ENCODE measurements at places on chromosomes 11 and 22.

DNA sequence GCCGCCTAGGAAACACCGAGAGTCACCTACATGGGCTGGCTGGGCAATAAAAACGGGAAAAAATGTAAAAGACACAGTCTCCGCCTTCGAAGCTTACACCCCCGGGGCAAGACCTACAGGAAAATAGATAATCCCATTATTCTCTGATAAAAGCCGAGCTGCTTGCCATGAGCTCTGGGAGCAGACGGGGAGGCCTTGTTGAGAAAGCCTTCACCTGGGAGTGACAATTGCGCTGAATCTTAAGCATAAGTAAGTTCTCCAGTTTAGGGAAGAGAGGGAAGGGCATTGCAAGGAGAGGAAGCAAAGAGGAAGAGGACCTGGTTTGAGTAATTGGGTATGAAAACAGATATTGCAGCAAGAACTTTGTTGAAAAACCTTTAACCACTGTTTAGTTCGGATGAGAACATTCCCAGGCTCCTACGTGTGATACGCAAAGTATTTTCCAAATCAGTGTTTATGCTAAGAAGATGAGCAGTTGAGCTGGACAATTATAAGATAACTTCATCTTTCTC is 813 bp upstream of the BTBD10 start:
- DNase-seq, result no peak

- DNase-seq, result no peak
Observed at GRCh38 chr11:95501761-95502266, 270.8 kb upstream of the SESN3 start.

DNA sequence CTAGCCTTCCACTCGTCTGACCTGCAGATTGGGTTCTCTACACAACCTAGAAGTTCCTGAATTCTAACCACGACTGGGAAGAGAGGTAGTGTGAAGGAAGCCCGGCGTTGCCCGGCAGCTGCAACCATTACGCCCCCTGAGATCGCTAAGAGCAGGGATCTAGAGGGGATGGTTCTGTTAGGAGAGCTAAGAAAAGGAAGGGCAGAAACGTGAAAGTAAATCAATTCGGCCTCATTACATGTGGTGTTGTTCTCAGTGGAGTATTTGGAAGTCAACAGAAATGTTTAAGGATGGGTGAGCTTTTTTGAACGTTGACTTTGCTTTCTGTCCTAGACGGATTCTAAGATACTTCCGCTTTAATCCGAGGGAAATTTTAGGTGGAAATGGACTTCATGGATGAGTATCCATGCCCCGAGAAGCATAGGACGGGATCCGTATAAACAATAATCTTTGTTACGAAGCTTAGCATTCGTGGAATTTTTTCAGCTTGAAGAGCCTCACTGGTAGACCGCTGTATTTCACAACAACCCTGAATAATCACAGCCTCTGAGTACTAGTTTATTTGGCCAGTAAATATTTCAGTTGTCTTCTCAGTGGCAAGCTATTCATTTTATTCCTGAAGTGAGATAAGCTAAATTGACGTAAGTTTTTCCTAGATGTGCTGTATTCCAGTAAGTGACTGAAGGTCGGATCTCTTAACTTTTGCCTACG is 629 bp downstream of the ATP5MG start:
- DNase-seq, result no peak

DNA sequence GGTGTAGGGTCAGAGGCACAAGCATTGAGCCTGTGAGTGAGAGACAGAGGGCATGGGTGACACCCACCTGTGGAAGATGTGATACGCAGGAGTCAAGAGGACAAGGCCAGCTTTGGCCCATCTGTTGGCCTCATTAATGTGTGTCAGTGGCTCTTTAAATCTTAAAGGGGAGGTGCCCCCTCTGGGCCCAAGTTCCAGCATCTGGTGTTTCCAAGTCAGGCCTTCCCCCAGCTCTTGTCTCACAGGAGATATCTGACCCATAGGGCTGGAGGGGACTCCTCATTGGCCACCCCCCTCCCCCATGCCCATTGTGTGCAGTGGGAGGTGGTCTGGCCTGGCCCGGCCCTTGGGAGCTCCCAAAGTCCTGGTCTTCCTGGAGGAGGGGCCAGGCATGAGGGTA is 8.9 kb downstream of the KCNK7 start:
- no peak for DNase-seq

DNA sequence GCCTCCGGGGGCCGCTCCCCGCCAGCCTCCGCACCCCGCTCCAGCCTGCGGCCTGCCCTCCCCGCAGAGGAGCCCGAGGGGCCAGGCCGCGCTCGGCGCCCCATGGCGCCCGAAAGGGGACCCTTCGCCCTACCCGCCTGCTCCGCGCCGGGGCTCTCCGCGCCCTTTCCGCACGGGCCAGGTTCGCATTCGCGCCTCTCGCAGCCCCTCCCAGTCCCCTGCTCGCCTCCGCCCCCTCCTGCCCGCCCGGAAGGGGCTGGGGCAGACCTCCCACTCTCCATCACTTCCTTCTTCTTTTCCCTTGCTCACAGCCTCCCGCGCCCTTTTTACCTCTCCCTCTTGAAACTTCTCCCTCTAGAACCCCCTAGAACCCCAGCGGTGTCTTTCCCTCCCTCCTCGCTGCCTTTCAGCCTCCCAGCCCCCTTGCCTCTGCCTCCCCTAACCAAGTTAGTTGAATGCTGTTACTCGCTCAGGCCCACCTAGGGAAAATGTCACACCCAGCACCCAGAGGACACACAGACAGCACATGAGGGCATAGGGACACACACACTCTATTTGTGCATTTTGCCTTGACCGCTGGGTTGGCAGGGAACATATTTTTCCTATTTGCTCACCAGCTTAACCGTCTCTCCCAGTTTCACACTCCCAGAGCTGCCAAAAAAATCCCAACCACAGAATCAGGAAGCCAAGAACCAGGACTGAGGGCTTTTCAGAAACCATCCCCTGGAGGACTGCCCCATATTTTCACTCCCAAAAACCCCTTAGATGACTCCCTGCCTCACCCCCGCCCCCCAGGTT is at the start of gene SLC43A3:
Gene SLC43A3, minus strand, starts transcription at position 193 of the 798 bp plus-strand sequence. CDS start 949 bp downstream, outside the sequence.
- DNase-seq, result peak; percentile 35

DNA sequence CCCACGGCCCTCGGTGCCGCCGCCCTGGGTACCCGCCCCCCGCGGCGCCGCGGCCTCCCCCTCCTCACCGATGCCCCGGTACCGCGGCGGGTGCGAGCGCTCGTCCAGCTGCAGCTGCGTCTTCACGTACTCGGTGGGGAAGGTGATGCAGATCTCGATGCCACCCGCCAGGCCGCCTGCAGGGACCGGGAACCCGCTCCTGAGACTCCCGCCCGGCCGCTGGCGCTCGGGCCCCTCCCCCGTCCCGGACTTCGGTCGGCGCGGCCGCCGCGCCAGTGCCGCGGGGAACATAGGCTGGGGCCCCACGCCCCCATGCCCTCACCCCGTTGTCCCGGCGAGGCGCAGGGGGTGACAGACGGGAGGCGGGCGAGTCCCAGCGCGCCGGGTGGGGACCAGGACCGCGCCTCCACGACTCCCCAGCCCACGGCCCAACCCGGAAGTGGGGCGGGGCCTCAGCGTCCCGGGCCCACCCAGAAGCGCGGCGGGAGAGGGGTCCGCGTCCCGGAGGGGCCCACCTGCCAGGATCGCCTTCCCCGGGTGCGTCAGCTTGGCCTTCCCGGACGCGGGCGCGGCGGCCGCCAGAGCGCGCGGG is 375 bp downstream of the SLC25A1 start:
- DNase-seq, result peak; percentile 53

DNA sequence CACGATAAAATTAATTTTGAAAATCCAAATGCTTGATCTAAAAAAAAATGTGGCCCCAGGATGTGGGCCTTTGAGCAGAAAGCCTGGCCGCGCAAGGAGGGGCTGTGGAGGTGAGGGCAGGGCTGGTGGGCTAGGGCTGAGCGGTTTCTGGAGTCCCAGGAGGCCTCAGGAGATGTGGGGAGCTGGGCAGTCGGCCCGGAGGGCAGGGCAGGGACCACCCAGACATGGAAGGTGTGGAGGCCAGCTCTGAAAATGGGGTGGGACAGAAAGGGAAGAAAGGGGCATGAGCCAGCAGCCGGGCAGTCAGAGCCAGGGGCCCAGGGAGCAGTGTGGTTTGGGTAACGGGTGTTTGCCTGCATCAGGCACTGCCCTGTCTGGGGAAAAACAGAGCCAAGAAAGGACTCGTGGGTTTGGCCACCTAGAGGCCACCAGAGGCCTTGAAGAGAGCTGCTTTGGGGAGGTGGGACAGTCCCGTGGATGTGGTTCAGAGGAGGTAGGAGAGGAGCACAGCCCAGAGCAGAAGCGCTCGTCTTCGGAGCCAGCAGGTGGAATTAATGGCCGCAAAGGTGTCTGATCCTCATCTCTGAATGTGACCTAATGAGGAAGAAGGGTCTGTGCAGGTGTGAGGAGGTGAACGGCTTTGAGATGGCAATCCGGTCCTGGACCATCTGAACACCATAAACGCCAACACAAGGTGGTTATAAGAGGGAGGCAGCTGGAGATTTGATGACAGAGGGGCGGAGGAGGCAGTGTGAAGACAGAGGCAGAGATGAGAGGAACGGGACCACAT is 50.2 kb downstream of the IGF2 start:
- no peak for DNase-seq

DNA sequence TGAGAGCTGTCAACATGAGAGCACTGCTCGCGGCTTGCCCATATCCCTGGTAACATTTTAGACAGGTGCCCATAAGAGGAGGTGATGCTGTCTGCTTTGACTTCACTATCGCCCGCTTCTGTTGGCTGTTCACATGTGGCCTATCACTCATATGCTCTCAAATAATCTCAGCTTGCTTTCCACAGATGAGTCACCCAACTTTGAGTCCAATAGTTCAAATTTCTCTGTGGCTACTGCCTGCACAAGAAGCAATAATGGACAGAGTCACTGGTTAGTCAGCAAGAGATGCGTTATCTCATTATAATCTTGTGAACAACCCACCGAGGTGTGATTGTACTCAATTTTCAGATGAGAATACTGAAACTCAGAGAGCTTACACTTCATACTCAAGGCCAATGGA is 1714.1 kb downstream of the LRRC4C start:
- DNase-seq, result no peak

DNA sequence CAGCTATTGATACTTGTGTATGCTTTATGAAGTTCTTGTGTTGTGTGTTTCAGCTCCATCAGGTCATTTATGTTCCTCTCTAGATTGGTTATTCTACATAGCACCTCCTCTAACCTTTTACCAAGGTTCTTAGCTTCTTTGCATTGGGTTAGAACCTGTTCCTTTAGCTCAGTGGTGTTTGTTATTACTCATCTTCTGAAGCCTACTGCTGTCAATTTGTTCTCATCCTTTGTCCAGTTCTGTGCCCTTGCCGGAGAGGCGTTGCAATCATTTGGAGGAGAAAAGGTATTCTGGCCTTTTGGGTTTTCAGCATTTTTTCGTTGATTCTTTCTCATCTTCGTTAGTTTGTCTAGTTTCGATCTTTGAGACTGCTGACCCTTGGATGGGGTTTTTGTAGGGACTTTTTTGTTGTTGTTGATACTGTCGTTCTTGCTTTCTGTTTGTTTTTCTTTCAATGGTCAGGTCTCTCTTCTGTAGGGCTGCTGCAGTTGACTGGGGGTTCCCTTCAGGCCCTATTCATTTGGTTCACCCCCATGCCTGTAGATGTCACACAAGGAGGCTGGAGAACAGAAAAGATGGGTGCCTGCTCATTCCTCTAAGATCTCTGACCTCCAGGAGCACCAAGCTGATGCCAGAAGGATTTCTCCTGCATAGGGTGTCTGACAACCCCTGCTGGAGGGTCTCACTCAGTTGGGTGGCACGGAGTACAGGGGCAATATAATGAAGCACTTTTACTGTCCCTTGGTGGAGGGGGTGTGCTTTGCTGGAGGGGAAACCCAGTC is 35.9 kb upstream of the MUC15 start:
- DNase-seq, result no peak

- no peak for DNase-seq
Observed at GRCh38 chr11:13098063-13098462, 88.9 kb downstream of the RASSF10 start.

- no peak for DNase-seq
Observed at GRCh38 chr11:102831489-102832440, 11.6 kb downstream of the MMP3 start.

DNA sequence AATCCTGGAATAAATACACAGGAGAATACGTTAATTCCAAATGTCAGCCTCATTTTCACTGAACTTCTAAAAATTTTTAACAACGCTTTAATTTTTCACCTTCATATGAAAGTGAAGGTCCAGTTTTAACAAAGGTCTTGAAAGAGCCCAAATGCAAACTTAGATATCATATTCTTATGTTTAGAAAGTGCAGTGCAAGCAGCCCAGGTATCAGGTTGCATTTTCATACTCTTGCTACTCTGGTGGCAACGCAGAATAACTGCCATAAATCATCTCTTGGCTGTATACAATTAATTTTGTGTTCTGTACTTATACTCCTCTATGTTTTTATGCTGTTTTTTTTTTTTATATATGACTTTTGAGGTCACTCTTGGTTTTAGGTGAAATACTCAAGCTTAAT is 496.7 kb upstream of the ARHGAP42 start:
- DNase-seq, result no peak

DNA sequence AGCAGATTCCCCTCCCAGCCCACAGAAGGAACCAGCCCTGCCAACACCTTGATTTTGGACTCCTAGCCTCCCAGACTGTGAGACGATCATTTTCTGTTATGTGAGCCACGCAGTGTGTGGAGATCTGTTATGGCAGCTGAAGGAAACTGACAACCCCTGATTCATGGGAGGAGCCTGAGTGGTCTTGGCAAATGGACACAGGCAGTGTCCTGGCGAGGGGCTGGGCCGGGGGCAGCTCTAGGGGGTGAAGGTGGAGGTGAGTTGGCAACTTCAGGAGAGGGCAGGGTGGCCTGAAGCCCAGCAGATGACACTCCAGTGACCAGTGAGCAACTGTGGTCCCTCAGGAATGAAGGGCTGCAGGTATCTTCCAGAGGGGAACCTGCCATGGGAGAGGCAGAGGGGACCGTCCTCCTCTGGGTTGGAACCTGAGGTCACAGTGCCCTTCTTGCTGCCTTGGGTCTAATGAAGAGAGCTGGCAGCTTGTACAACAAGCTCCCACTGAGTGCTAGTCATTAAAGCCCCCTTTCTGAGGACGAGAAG is 82.7 kb downstream of the CSNK2A3 start:
- DNase-seq, result no peak

GRCh38 chr11:105935791-105936190 is 86.2 kb downstream of the MSANTD4 start:
- DNase-seq, result no peak

DNA sequence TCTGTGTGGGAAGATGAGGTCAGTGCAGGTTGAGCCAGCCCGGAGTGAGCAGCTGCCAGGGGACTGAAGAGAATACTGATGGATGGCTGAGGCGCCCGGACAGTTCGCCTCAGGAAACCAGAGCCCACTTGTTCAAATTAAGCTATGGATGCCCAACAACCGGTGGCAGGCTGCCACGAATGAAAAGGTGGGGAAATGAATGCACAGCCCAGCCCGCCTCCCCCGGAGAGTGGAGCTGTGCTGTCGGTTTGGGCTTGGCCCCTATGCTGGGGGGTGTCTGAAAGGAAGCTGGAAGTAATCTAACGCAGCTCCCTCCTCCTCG is 21.9 kb downstream of the HSPA8 start:
- DNase-seq, result no peak

GRCh38 chr11:104254347-104254746 is 90.4 kb upstream of the PDGFD start:
- no peak for DNase-seq

GRCh38 chr11:61829806-61830205 is 1.7 kb downstream of the FADS2 start:
- no peak for DNase-seq

Measured in effector memory CD4-positive, alpha-beta T cell (primary cell).